Neural crest cell (in vitro differentiated cells): ENCODE measurements at places on chromosomes 5 and 9.

DNA sequence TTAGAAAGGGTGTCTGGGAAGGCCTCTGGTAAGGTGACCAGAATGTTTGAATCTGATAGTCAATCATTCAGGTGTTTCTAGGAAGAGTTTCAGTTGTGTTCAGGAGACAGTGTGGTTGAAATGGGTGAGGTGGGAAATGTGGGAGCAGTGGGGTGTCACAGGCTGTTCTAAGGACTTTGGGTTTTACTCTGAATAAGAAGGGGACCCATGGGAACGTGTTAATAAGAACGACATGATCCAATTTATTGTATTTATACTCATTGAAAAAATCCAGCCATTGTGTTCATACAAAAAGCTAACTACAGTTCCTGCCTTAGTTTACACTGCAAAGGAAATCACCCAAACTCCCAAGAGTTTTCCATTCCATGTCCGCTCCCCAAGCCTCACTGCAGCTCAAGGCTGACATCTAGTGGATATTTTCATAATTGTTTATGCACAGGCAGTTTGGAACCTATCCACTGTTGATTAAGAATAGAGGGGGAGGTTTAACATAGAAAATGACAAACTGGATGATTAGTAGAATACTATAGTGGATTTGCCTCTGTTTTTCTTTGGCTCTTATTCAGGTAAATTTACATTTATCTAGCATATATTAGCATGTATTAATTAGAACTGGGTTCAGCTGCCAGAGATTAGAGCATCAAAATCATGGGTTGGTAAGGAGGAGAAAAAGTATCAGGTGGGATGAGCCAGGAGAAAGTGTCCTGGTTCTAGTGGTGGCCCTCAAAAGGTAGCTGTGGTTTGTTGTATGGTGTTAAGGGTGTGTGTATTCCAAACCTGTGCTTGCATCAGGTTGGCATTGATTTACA, 17.7 kb downstream of the CAVIN4 start:
- H3K27me3 ChIP-seq, result peaks cover 24% of the 10 kb centered on the region
- H3K27ac ChIP-seq, result no peak overlapping the region
- peak overlapping the region; percentile 58 for H3K4me3 ChIP-seq
- H3K36me3 ChIP-seq, result no peaks in the 10 kb centered on the region
- H3K4me1 ChIP-seq, result peaks cover 18% of the 10 kb centered on the region

- H3K4me3 ChIP-seq, result no peak overlapping the region
- no peak overlapping the region for H3K27ac ChIP-seq
- DNase-seq, result no peak
- no peaks in the 10 kb centered on the region for H3K36me3 ChIP-seq
Measured at GRCh38 chr9:68626526-68626925, 78.5 kb upstream of the PIP5K1B start.

DNA sequence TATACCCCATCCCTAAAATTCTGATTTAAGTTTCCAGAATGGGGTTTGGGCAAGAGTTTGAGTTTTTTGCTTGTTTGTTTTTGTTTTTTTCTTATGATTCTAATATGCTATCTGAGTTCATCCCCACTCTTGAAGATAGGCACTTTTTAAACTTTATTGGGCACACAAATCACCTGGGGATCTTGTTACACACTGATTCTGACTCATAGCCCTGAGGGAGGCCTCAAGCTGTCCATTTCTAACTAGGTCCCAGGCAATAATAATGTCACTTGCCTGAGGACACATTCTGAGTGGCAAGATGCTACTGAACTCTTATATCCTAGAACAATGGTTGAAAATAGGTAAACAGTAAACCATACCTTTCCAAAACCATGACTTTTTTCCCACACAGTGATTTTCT, 22.8 kb upstream of the ABLIM3 start:
- DNase-seq, result no peak
- H3K27me3 ChIP-seq, result peaks cover 10% of the 10 kb centered on the region
- peaks cover 8% of the 10 kb centered on the region for H3K4me1 ChIP-seq
- no peak overlapping the region for H3K27ac ChIP-seq
- H3K36me3 ChIP-seq, result no peaks in the 10 kb centered on the region

DNA sequence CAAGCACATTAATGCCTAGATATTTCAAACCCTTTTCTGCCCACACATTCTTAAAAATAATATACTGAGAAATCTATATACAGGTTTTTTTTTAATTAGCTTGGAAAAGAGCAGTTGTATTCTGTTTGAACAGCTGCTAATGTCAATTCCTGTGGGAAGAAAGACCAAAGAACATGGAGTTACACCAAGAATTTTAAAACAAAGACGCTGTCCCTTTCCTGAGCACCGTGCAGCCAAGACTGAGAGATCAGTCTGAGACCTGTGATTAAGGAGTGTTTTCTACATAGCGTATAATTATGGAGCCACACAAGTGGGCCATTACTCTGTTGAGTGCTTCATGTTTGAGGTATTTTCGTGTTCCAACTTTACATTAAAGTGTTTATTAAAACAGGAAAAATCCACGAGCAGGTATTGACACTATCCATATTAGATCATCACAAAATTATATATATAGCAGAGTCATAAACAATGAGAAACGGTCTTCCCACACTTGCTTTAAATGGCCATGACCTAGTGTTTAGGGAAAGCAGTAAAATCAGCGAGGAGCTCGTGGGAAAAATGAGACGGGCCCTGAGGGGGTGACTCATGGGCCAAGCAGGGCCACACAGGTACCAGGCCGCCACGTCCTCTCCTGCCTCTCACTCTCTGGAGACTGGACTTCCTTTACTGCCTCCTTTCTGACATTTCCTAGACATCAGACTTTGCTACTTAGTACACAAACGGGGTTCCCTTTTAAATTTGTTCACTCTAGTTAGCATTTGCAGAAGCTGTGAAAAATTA, 153.1 kb upstream of the OTULINL start:
- H3K4me3 ChIP-seq, result no peak overlapping the region
- no peaks in the 10 kb centered on the region for H3K27me3 ChIP-seq
- peaks cover 53% of the 10 kb centered on the region for H3K4me1 ChIP-seq
- no peak for DNase-seq

GRCh38 chr5:169696621-169697510, 59.8 kb downstream of the DOCK2 start:
- H3K27me3 ChIP-seq, result no peaks in the 10 kb centered on the region
- peaks cover 10% of the 10 kb centered on the region for H3K4me1 ChIP-seq
- DNase-seq, result no peak
- no peak overlapping the region for H3K4me3 ChIP-seq
- H3K27ac ChIP-seq, result no peak overlapping the region
